Activated T-helper 2 cell treated with anti-CD3 and anti-CD28 coated beads, Interferon-gamma antibody, Interleukin-2, Interleukin-4, amounts not matched to agents 10 μg/mL and 5 μg/mL and 100 μg/mL, durations not matched to agents 14 hours and 24 hours and 36 hours (primary cell): ENCODE measurements at places on chromosomes 7 and 10. TPM values are rescaled to one million over a fixed set of nuclear protein-coding genes. Genes with fewer than 3 reads are reported as not detected.
A peak's percentile ranks its signal among the peaks of the same experiment; 100 is the strongest.

GRCh38 chr10:49367600-49367999, 28.3 kb downstream of the DRGX start:
- no peak for DNase-seq

GRCh38 chr7:1403638-1404459, 55.4 kb downstream of the MICALL2 start:
- DNase-seq: no peak

GRCh38 chr7:117776224-117776623, 97.0 kb downstream of the CTTNBP2 start:
- no peak for DNase-seq

- DNase-seq: no peak
These were observed 126.3 kb downstream of the MAD1L1 start for GRCh38 chr7:2106440-2106839.

DNA sequence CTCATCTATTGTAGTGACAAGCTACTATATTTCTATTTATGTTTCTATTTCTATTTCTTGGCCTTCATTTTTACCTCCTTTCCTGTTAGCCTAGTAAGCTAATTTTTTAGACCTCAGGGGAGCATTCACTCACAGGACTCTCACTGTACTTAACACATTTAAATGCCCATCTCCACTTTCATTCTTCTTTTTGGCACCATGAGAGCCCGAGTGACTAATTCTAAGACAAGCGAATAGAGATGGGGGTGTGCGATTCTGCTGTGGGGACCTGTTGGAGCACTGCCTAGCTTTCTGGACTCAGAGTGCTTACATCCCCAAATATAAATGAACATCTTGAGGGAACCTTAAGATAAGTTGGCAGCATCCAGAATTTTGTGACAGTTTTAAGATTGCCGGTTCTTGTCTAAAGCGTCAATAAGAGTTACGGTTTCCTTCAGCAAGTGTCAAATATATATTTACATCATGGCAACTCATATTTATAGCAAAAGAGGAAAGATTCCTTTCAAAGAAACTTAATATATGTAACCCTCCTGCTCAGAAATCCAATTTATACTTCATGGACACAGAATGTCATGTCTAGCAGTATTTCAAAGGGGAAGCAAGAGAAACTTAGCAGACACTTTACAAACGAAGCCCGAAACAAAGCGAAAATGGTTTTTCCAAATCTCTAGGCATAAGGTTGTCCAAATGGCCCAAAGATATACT, 54.1 kb upstream of the AFAP1L2 start:
- DNase-seq: no peak

DNA sequence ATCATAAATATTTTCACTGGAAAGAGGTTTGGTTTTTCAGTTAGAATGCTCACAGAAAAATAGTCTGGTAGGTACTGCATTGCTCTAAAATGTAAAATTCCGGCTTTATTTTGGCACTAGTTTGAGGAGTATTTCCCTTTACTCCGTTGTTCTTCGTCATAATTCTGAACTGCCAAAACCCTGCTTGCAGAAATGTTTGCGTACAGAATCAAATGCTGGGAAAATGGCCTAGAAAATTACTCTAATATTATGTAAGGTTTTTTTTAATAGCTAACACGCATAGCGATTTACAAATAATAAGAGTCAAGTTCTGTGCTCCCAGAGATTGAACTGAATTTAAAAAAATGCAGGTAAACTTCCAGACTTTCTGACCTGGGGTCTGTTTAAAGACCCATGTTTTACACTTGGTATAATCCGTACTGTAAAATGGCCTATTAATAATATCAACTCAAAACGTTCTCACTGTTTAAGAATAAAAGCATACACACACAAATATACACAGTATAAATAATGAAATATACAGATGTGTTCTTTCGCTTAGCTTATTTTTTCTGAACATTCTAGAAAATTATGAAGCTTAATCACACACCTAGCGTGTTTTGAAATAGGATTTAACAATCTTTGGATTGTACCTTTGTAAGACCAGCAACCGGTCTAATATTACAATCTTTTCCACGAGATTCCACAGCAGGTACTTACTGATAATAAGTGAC, 23.5 kb upstream of the ANLN start:
- DNase-seq: no peak

- DNase-seq: no peak
These were observed 74.5 kb upstream of the SEMA3D start for GRCh38 chr7:85261336-85261735.

- no peak for DNase-seq
These were observed 174.9 kb downstream of the LRMDA start for GRCh38 chr10:75606203-75606779.

DNA sequence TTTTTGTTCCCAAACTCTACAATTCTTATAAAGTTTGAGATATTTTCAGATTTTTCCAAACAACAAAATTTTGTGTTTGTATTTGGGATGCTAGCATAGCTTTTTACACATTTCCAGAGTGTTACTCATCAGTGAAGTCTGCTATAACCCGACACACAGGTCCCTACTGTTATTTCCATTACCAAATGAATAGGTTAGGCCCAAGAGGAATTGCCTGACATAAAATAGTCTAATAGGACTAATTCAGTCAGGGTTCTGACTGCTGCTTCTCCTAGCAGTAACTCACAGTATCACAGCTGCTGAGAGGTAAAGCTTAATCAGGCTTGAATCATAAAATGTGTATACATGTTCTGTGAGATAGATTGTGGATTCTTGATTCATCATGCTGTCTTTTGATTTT, 49.1 kb upstream of the STRIP2 start:
- no peak for DNase-seq

DNA sequence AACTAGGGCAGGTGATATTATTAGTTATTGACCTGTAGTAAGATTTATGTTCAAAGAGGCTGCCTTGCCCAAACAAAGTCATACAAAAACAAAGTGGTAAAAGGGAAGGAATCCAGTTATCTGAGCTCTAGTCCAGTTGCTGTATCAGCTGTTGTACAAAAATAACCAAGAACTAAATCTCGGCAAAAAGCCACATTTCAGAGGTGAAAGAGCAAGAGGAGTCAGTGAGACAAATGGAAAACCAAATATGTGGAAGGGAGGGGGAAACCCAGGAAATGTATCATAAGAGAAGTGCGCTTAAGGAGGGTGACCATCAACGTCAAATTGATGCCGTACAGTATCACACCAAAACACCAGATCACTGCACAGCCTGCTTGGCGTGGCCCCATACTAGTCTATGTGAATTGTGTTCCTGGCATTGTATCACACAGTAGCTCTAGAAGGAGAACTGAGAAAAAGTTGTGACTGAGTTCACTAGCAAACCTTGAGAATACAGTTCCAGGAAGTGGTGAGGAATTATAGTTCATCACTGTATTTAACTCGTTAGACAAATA, 6.4 kb downstream of the AGBL3 start:
- DNase-seq: no peak

- no peak for DNase-seq
These were observed 156.2 kb downstream of the GRID1 start for GRCh38 chr10:86210416-86210815.

DNA sequence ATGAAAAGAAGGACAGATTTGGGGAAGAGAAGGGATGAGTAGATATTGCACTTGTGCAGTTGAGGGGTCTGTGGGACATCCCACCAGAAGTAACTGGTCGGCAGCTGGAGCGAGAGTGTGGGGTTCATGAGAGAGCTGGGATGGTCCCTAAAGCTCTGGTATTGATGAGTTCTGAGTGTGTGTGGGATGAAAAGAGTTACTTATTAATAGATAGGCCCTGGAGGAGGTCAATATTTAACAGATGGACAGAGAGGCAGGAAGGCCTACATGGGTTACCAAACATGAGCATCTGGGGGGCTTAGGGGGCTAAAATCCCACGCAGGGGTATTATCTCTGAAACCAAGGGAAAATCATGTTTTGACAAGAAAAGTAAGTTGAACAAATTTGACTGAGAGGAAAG, 95.7 kb upstream of the SFMBT2 start:
- no peak for DNase-seq

GRCh38 chr10:126521399-126521798, 133.1 kb upstream of the ADAM12 start:
- no peak for DNase-seq

DNA sequence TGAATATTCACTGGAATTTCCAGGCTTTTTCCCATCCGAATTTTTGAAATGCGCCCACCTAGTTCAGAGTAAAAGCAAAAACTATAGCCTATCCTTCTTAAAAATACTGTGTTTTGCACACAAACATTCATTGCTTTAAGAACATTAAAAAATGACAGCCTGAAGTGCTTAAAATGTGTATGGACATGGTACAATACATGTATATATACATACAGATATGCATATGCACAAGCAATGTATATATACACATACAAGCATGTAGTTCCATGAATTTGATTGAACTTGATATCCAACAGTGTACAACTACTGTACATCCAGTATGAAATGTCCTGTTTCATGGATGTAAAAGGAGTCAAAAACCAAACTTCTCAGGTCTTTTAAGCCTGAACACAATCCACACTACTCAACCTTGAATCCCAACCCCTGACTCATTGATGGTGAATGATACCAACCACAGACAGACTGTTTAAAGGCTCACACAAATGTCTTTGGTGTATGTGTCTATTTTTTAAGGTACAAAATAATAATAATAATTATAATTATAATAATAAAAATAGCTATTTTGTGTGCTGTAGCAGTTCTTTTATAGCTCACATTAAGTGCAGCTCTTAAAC, 14.8 kb downstream of the INHBA start:
- DNase-seq: no peak

- no peak for DNase-seq
These were observed 1.7 kb upstream of the UPP1 start for GRCh38 chr7:48087349-48087748.

GRCh38 chr7:105196473-105196872, 182.5 kb downstream of the KMT2E start:
- DNase-seq: no peak

GRCh38 chr10:131833013-131833412, 67.8 kb upstream of the PPP2R2D start:
- no peak for DNase-seq

DNA sequence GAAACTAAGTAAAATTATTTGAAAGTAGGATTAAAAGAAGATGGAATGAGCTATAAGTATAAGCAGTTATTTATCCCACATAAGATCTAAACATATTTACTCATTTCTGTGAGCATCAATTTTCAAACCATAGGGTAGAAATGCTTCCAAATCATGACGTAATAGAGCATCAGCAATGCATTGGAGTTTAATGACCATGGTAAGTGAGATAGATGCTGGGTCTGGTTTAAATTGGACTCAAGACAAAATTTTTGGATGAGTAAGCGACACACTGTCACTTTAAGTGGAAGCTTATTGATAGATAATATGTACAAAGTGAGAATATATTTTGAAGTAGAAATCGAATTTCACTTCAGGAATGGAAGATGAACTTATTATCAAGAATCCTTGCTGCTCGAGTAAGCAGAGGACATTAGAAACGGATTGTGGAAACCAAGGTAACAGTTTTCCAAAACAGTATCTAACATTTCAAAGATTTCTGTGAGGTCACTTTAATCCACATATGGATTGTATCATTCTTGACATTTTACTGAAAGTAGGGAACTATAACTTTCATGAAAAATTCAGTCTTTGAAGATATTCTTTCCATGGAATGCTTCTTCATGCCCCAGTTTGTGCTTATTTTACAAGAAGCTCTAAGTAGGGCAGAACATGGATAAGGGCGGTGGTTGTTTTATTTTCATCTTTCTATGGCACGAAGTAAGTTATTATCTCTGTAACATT, 85.8 kb downstream of the AGMO start:
- DNase-seq: no peak

DNA sequence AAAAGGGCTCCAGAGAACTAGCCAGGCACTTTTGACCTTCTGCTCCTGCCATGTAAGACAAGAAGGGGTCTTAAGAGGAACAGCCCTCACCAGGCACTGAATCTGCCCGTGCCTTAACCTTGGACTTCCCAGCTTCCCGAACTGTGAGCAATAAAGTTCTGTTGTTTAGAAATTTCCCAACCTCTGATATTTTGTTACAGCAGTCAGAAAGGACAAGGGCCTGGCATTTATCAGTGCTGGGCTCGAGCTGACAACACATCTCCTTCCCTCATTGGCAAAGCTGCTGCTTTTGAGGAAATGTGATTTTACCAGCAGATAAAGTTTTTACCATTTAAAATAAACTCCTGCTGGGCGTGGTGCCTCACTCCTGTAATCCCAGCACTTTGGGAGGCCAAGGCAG, 103.5 kb downstream of the GPR26 start:
- no peak for DNase-seq

DNA sequence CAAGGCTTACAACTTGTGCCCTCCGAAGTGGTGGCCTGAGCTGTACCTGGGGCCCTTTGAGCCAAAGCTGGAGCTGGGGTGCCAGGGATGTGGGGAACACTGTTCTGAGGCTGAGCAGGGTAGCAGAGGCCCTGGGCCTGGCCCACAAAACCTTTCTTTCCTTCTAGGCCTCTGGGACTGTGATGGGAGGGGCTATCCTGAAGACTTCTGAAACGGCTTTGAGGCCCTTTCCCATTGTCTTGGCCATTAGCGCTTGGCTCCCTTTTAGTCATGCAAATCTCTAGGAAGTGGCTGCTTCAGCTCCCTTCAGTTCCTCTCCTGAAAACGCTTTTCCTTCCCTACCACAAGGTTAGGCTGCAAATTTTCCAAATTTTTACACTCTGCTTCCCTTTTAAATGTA, 16.8 kb upstream of the CRYGN start:
- DNase-seq: no peak

- no peak for DNase-seq
These were observed 8.4 kb upstream of the LFNG start for GRCh38 chr7:2510909-2511768.

DNA sequence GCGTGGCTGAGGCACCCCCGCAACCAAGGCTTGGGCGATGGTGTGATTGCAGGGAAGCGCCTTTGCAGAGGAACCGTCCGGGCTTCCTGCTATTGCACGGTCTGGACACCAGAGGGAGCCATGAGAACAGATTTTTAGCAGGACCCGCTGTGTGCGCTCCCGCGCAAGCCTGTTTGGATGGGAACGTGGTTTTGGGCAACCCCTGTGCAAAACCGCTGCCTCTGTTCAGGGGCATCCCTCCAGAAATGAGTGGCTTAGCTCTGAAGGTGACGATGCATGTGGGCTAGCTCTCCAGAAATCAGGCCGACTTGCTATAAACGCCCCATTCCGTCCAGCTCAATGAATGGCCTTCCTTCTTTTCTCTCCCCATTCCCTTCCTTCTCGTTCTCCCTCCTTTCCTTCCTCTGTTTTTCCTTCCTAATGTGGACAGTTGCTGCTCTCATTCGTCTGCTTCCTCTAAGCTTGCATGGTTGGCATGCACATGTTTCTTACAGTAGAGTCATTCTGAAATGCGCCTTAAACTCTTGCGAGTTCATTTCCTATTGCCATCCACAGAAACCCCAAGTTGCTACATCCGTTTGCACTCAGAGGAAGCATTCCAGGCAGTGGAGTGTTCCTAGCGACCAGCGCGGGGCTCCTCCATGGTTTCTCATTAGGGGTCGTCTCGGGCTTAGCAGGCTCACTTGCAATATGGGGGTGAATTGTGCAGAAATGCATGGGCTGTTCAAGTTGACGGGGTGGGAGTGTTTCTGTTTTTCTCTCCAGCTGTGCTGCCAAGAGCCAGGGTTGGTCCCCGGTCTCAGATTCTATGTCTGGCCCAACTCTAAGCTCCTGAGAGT, 302.5 kb upstream of the GALNT17 start:
- DNase-seq: peak; percentile 46

PTPRZ1 gene
- not detected in 2 replicates for total RNA-seq

GSDME gene
- 8.7 and 9.6 TPM in 2 replicates for total RNA-seq

OR2AE1 gene
- 0.23 and 0.46 TPM in 2 replicates for total RNA-seq

HYCC1 gene
- total RNA-seq: 49.9 and 55.1 TPM in 2 replicates

LMOD2 gene
- not detected in 2 replicates for total RNA-seq

ASZ1 gene
- total RNA-seq: not detected in 2 replicates

RBAK gene
- total RNA-seq: 14.1 and 15.4 TPM in 2 replicates

SFRP4 gene
- total RNA-seq: not detected in 2 replicates

PIP gene
- not detected in 2 replicates for total RNA-seq

HTR7 gene
- total RNA-seq: not detected in 2 replicates

OR9A2 gene
- total RNA-seq: 0.30 TPM in 1 of 2 replicates, not detected in the other

NDUFB8 gene
- 278 and 283 TPM in 2 replicates for total RNA-seq
